Chondrocyte (in vitro differentiated cells): ENCODE measurements at places on chromosomes 16 and 17.

DNA sequence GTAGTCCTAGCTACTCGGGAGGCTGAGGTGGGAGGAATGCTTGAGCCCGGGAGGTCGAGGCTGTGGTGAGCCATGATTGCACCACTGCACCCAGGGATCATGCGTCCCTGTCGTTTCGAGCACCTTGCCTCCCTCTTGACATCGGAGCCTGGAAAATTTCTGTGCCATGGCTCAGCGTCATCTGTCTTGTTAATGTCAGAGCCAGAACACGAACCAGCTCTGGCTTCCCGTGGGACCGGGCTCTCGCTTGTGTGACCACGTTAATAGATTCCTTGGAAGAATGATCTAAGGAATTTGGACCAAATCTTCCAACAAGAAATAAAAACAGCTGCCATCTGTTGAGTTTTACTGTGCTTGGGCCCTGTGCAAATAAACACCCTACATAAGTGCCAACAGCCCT lies 117.7 kb downstream of the ABCC1 start:
- H3K27me3 ChIP-seq = no peaks in the 10 kb centered on the region
- H3K36me3 ChIP-seq = peaks cover 16% of the 10 kb centered on the region

DNA sequence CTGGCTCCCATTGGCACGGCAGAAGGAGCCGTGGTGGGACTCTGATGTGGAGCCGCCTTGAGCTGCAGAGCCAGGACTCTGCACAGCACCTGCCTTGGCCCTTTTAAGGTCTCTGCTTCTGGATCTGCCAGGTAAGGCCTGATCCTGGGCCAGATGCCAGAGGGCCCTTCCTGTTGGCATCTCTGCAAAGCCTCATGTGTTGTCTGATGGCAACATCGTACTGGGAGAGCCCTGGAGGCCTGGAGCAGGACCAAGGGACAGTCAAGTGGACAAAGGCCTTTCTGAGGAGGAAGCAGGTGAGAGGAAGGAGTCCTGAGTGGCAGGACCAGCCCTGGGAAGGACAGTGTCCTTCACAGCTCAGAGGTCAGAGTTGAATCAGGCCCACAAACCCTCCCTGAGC lies 26.1 kb downstream of the SOCS1 start:
- no peak overlapping the region for H3K27ac ChIP-seq
- no peaks in the 10 kb centered on the region for H3K4me1 ChIP-seq
- no peak for DNase-seq
- H3K4me3 ChIP-seq = no peak overlapping the region

GRCh38 chr17:29710891-29711418 lies 88.2 kb upstream of the CORO6 start:
- no peak overlapping the region for H3K27ac ChIP-seq
- no peak overlapping the region for H3K4me3 ChIP-seq
- peaks cover 28% of the 10 kb centered on the region for H3K4me1 ChIP-seq

DNA sequence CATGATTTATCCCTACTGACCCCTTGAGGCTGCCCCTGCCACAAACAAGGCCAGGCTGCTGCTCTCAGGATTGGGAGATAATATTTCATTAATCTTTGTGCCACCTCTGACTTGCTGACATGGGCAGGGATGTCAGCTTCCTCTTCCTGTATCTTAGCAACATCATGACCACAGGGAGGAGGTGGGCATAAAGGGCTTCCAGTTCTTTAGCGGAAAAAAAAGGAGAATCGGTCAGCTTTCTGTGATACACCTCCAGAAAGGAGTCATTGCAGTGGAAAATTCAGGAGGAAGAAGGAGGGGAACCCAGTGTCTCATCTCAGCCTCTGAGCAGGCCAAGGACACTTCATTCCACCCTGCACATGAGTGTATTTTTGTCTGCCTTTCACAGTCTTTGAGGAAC lies 206.8 kb upstream of the SDK2 start:
- H3K4me1 ChIP-seq = no peaks in the 10 kb centered on the region
- no peak for DNase-seq
- no peak overlapping the region for H3K27ac ChIP-seq
- no peak overlapping the region for H3K4me3 ChIP-seq
- no peaks in the 10 kb centered on the region for H3K36me3 ChIP-seq

- no peak overlapping the region for H3K27ac ChIP-seq
- no peaks in the 10 kb centered on the region for H3K36me3 ChIP-seq
- H3K27me3 ChIP-seq = peaks cover 38% of the 10 kb centered on the region
- no peak overlapping the region for H3K4me3 ChIP-seq
- no peak for DNase-seq
These were observed 55.6 kb upstream of the CCL2 start for GRCh38 chr17:34199454-34199853.

DNA sequence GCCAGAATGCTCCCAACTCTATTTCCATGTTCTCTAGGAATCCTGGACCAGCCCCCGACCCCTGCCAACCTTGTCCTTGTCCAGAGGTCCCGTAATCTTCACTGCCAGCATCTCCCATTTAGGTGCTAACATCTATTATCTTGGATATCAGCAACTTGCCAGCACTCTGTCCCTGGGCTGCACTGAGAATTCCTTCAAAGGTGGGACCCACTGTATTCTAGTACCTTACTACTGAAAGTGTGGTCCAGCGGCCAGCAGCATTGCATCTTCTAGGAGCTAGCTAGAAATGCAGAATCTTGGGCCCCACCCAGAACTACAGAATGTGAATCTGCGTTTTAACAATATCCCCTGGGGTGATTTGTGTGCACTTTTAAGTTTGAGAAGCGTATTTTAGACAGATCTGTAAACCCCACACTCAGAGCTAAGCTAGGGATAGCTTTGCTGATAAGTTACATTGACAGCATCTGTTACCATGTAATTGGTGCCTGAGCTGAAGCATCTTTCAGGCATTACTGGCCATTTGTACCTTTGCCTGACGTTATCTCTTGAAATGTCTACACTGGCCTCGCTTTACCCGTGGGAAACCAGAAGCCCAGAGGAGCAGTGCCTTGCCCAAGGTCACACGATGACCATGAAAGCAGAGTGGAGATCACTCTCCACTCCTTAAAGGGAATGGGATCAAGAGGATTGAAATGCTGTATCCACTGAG lies 8.3 kb downstream of the ABAT start:
- no peak overlapping the region for H3K4me3 ChIP-seq
- H3K36me3 ChIP-seq = peaks cover 4% of the 10 kb centered on the region
- H3K27me3 ChIP-seq = no peaks in the 10 kb centered on the region
- no peak for DNase-seq
- H3K27ac ChIP-seq = no peak overlapping the region

GRCh38 chr17:56558088-56558487 lies 35.4 kb upstream of the NOG start:
- H3K27ac ChIP-seq = no peak overlapping the region
- no peak overlapping the region for H3K4me3 ChIP-seq
- DNase-seq = no peak
- H3K4me1 ChIP-seq = no peaks in the 10 kb centered on the region
- H3K27me3 ChIP-seq = peaks cover 2% of the 10 kb centered on the region

- DNase-seq = no peak
- H3K36me3 ChIP-seq = no peaks in the 10 kb centered on the region
- peaks cover 4% of the 10 kb centered on the region for H3K27me3 ChIP-seq
- H3K4me1 ChIP-seq = no peaks in the 10 kb centered on the region
These were observed 74.2 kb downstream of the CRISPLD2 start for GRCh38 chr16:84893849-84894599.

- H3K4me1 ChIP-seq = no peaks in the 10 kb centered on the region
- no peak overlapping the region for H3K4me3 ChIP-seq
- DNase-seq = no peak
- no peak overlapping the region for H3K27ac ChIP-seq
- peaks cover 39% of the 10 kb centered on the region for H3K27me3 ChIP-seq
These were observed 127.0 kb upstream of the NLRP1 start for GRCh38 chr17:5711344-5711743.

DNA sequence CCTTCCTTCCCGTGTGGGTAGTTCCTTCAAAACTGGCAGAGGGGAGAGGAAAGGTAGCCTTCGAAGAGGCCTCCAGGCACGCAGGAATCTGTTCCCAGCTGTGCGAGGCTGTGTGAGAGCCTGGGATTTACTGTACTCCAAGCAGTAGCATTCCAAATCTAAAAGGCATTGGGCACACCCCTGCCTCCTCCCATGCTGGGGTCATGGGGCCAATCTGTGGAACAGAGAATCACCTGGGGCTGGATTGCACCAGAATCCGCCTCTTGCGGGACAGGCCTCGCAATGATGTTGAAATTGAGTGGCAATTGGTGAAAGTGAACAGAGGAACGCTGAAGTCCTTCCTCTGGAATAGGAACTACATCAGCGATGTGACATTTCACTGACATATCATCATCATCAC lies 72.5 kb upstream of the IRX3 start:
- no peak overlapping the region for H3K27ac ChIP-seq
- H3K4me1 ChIP-seq = no peaks in the 10 kb centered on the region
- H3K4me3 ChIP-seq = no peak overlapping the region
- DNase-seq = no peak

DNA sequence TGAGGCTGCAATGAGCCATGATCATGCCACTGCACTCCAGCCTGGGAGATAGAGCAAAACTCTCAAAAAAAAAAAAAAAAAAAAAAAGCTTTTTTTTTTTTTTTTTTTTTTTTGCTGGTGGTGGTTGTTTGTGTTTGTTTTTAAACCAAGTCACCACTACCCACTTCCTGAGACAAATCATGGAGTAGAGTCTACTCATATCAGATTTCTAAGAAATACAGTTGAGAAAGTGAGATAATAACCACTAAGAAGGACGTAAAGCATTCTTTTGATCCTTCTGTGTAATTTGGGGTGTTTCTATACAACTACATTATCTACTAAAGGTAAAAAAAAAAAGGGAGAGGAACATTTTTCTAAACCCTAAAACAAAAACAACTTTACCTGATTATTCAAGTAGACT lies 38.0 kb downstream of the AXIN2 start:
- H3K4me3 ChIP-seq = no peak overlapping the region
- H3K27me3 ChIP-seq = no peaks in the 10 kb centered on the region
- H3K36me3 ChIP-seq = peaks cover 2% of the 10 kb centered on the region

DNA sequence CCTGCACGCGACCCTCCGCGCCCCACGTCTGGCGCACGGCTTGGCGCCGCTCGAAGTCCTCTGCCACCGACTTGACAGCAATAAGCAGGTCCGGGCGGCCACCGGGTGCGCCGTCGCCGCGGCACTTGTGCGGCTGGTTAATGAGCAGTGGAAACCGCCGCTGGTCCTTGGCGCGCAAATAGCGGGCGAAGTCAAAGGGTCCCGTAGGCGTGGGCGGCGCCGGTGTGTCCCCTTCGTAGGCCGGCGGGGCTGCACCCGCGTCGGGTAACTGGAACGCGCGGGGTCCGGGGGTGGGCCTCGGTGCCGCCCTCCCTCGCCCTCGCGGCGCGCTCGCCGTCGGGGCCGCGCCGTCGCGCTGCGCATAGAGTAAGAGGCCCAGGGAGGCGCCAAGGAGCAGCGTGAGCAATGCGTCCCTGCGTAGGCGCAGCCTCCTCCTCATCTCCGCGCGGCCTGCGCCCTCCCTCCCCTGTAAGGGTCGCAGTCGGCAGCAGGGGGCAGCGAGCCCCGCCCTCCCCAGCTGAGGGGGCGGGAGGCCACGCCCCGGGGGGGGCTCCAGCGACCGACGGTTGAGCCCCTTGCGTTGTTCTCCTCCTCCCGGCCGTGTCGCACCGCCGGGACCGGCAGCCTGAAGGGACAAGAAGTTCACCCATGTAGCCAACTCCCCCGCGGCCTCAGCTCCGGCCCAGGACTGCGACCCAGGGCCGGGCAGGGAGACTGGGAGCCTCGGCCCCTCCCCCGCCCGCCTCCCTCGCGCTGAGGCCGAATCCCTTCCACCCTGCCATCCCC lies 558 bp downstream of the B3GNT9 start:
- peak overlapping the region; percentile 87 for H3K27ac ChIP-seq
- H3K4me1 ChIP-seq = peaks cover 23% of the 10 kb centered on the region
- H3K4me3 ChIP-seq = peak overlapping the region; percentile 78
- no peaks in the 10 kb centered on the region for H3K27me3 ChIP-seq

GRCh38 chr17:56309897-56310296 lies 156.6 kb downstream of the ANKFN1 start:
- H3K4me1 ChIP-seq = no peaks in the 10 kb centered on the region
- DNase-seq = no peak
- no peaks in the 10 kb centered on the region for H3K36me3 ChIP-seq
- H3K27me3 ChIP-seq = no peaks in the 10 kb centered on the region
- no peak overlapping the region for H3K27ac ChIP-seq

DNA sequence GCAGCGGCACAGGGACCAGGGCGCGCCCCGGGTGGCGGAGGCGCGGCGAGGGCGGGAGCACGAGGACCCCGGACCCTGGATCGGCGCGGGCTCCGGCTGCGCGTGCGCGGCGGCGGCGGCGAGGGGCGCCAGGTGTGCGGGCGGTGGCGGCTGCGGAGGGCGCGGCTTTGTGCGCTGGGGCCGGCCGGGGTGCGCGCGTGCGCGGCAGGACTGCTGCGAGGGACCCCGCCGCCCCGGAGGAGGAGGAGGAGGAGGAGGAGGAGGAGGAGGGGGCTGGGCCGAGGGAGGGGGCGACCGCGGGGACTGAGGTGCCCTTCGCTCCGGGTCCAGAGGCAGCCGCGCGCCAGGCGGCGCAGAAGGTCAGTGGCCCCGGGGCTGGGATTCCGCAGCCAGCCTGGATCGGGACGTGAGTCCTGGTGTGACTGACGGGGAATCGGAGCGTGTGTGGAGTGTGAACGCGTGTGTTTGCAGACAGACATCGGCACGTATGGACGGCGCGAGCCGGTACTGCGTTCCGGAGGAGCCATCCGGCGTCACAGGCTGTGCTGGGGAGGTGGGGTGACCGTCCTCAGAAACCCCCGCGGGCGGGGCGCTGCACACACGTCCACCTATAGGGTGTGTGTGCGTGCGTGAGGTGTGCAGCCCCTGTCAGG lies 19.5 kb upstream of the RAP1GAP2 start:
- DNase-seq = no peak
- H3K27me3 ChIP-seq = peaks cover 57% of the 10 kb centered on the region
- no peaks in the 10 kb centered on the region for H3K36me3 ChIP-seq
- peaks cover 4% of the 10 kb centered on the region for H3K4me1 ChIP-seq

- no peak overlapping the region for H3K27ac ChIP-seq
- no peaks in the 10 kb centered on the region for H3K27me3 ChIP-seq
- H3K36me3 ChIP-seq = peaks cover 2% of the 10 kb centered on the region
- peaks cover 42% of the 10 kb centered on the region for H3K4me1 ChIP-seq
- no peak overlapping the region for H3K4me3 ChIP-seq
These were observed 34.4 kb downstream of the CMIP start for GRCh38 chr16:81478876-81479511.

DNA sequence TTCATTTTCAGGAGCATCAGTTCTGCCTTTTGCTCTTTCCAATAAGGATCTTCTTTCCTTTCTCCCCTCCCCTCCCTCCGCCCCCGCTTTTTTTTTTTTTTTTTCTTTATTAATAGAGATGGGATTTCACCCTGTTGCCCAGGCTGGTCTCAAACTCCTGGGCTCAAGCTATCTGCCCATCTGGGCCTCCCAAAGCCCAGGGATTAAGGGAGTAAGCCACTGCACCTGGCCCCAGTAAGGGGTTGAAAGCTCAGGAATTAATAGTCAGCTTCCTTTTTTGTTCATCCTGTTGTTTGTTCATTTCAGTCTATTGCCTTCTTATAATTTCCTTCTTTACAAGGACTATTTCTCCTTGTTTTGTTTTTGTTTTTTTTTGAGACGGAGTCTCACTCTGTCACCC lies 7.9 kb upstream of the C17orf58 start:
- no peak for DNase-seq
- no peaks in the 10 kb centered on the region for H3K36me3 ChIP-seq
- H3K4me3 ChIP-seq = no peak overlapping the region

- H3K27me3 ChIP-seq = peaks cover 7% of the 10 kb centered on the region
- DNase-seq = no peak
- H3K36me3 ChIP-seq = peaks cover 1% of the 10 kb centered on the region
- no peak overlapping the region for H3K4me3 ChIP-seq
- H3K4me1 ChIP-seq = peaks cover 16% of the 10 kb centered on the region
- H3K27ac ChIP-seq = no peak overlapping the region
These were observed 13.2 kb downstream of the RPH3AL start for GRCh38 chr17:339193-340061.

GRCh38 chr16:66928702-66929388 lies 3.5 kb upstream of the RRAD start:
- no peak overlapping the region for H3K27ac ChIP-seq
- no peak for DNase-seq
- peaks cover 3% of the 10 kb centered on the region for H3K27me3 ChIP-seq
- peaks cover 2% of the 10 kb centered on the region for H3K36me3 ChIP-seq
- peaks cover 56% of the 10 kb centered on the region for H3K4me1 ChIP-seq
